ENCODE measurements at places on chromosomes 12 and 14.

GRCh38 chr12:4133636-4134447, 139.7 kb upstream of the CCND2 start:
- DNase-seq: no peak

DNA sequence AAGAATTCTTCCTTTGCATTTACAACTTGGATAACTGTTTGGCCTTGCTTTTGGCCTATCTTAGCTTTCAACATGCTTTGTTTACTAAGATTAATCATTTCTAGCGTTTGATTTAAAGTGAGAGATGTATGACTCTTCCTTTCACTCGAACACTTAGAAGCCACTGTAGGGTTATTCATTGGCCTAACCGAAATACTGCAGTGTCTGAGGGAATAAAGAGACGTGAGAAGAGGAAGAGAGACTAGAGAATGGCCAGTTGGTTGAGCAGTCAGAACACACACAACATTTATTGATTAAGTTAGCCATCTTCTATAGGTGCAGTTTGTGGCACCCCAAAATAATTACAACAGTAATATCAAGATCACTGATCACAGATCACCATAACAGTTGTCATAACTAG, 62.3 kb upstream of the CCDC175 start:
- DNase-seq: no peak

DNA sequence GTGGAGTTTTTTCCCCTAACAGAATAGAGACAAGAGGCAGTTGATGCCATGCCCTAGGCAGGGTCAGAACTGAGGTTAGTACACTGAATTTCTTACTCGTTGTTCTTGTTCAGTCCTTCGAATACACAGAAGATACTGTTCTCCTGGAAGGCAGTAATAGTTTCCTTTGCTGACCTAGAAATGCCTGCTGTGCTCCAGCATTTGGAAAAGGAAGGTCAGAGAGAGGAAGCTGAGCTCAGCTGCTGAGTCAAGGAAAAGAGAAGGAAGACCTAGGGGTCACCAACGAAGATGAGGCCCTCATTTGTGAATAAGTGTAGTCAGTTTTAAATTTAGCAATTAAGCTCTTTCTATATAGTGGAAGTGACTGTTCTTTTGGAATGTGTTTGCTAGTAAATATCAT, 100.1 kb downstream of the CRADD start:
- DNase-seq: no peak

DNA sequence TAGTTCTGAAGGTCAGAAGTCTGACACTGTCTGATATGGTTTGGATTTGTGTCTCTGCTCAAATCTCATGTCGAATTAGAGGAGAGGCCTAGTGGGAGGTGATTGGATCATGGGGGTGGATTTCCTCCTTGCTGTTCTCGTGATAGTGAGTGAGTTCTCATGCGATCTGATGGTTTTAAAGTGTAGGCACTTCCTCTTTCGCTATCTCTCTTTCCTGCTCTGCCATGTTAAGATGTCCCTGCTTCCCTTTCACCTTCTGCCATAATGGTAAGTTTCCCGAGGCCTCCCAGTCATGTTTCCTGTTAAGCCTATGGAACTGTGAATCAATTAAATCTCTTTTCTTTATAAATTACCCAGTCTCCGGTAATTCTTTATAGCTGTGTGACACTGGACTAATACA, 84.1 kb upstream of the TMTC1 start:
- DNase-seq: no peak

GRCh38 chr12:9636150-9636850, 28.6 kb upstream of the KLRB1 start:
- DNase-seq: no peak

GRCh38 chr14:52690983-52691760, 4.2 kb downstream of the ERO1A start:
- no peak for DNase-seq

- DNase-seq: no peak
These were observed 7.1 kb downstream of the CSRP2 start for GRCh38 chr12:76871742-76872141.

DNA sequence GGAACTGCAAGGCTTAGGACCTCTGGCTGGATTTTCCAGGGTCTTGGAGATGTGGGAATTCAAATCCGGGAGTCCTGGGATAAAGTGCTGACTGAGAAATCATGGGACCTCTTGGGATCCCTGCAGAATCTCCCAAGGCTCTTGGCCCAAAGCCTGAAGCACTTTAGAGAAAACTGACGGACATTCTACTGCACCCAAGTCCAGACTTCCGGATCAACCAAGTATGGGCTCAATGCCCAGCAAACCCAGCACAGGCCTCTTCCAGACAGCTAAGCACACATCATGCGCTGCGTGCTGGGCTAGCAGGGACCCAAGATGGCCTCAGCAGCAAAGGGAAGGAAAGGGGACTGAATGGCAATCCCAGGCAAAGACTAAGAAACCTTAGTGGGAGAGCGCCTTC, 85.0 kb downstream of the ACTN1 start:
- DNase-seq: no peak

DNA sequence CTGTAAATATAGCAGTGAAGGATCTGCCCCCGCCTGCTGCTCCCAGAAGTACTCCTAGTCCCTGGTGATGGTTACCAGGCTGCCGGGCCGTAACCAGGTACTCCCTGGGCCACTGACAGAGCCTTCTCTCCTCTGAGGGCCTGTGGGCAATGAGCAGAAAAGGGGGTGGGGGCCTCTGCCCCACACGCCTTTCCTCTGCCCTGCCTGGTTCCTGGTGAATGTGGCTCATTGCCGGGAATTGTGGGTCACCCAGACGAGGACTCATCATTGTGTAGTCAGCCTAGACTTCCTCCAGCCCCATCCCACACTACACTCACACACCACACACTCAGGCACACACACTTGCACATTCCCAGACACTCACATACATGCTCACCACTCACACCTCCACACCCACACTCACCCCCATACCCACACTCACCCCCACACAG, 35.7 kb upstream of the ACTN1 start:
- no peak for DNase-seq

DNA sequence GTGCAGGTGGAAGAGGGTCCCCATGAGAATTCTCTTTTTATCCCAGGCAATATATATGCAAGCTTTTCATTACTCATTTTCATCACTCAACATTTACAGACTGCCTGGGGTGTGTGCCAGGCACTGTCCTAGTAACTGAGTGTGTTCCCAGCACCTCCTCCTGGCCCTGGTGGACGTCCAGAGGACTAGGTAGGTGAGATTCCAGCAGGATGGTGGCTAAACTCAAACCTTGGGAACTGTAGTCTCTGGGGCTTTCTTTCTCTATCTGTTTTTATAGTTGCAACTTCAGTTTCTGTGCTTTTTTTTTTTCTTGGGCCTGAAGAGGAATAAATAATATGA, 63.8 kb downstream of the SUSD6 start:
- DNase-seq: no peak

Measured in erythroblast (primary cell).